ENCODE measurements at places on chromosomes 4 and X. TPM values are rescaled to one million over a fixed set of nuclear protein-coding genes. Genes with fewer than 3 reads are reported as not detected.

The SPANXB1 gene
- total RNA-seq: not detected

The VCX3B gene
- total RNA-seq: not detected

The GUCY1A1 gene
- 0.29 TPM for total RNA-seq

The PRR32 gene
- total RNA-seq: not detected

The INTU gene
- total RNA-seq: 8.3 TPM

The P2RY10 gene
- not detected for total RNA-seq
